ENCODE measurements at places on chromosomes 5 and 9.

GRCh38 chr5:170404398-170404797, 15.2 kb upstream of the KCNMB1 start:
- no peaks in the 10 kb centered on the region for H3K36me3 ChIP-seq
- no peak overlapping the region for H3K27ac ChIP-seq
- no peaks in the 10 kb centered on the region for H3K27me3 ChIP-seq
- H3K4me1 ChIP-seq, result peaks cover 3% of the 10 kb centered on the region
- DNase-seq, result peak; percentile 74

DNA sequence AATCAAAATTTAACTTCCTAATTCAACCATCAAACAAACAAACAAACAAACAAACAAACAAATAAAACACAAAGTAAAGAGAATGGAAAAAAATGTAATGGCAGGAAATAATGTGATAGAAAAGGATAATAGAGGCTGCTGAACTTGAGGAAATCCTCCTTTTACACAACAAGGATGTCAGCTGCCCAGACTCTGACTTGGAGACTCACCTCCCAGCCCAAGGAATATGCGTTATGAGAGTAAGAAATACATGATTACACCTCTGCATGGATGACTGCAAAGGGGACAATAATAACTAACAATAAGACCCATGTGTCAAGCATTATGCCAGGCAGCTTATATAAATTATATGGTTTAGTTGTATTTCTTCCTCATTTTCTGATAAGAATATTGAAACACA, 46.6 kb upstream of the JAK2 start:
- H3K27ac ChIP-seq, result no peak overlapping the region
- DNase-seq, result no peak
- no peaks in the 10 kb centered on the region for H3K27me3 ChIP-seq

- no peaks in the 10 kb centered on the region for H3K4me1 ChIP-seq
- H3K27ac ChIP-seq, result no peak overlapping the region
- H3K27me3 ChIP-seq, result no peaks in the 10 kb centered on the region
- no peaks in the 10 kb centered on the region for H3K36me3 ChIP-seq
These were observed 18.5 kb upstream of the GNE start for GRCh38 chr9:36276781-36277181.

- DNase-seq, result no peak
- H3K4me1 ChIP-seq, result peaks cover 9% of the 10 kb centered on the region
- H3K27ac ChIP-seq, result no peak overlapping the region
- H3K36me3 ChIP-seq, result no peaks in the 10 kb centered on the region
These were observed 25.4 kb upstream of the WWC1 start for GRCh38 chr5:168266016-168266415.

DNA sequence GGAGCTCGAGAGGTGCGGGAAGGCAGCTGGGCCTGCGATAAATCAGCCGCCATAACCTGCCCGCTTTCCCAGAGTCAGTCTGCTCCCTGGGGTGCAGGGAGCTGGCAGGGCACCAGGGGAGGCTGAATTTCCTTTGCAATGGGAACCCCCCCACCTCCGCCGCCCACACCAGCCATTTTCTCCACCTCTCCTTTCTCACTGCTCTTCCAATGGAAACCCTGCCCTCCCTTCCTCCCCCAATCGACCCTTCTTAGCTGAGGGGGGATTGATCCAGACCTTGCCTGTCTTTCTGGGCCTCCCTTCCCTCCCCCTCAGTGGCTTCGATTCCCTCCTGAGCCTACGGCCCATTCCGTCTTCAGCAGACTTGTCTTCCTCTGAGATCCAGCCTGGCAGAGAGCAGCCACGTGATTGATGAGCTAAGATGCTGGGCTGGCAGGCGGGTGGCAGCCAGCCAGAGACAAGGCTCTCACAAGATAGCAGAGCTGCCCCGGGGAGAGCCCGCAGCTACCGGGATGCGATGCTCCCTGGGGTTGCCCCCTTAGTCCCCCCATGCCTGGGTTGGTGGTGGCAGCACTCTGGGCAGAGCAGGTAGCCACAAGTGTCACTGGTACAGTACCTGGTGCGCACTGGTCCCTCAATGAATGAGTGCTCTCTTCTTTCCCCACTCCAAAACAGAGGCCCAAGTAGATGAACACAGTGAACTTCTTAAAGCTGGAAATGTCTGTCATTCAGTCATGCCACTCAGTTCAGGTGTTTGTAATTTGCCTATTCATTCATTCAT, 53.7 kb upstream of the FABP6 start:
- H3K27ac ChIP-seq, result no peak overlapping the region
- H3K4me1 ChIP-seq, result no peaks in the 10 kb centered on the region
- no peak for DNase-seq
- no peak overlapping the region for H3K4me3 ChIP-seq

- H3K4me1 ChIP-seq, result no peaks in the 10 kb centered on the region
- no peaks in the 10 kb centered on the region for H3K27me3 ChIP-seq
- no peaks in the 10 kb centered on the region for H3K36me3 ChIP-seq
- DNase-seq, result no peak
These were observed 54.7 kb upstream of the TSLP start for GRCh38 chr5:111016801-111017200.

GRCh38 chr5:78640662-78641474, 7.7 kb downstream of the LHFPL2 start:
- no peak overlapping the region for H3K27ac ChIP-seq
- H3K27me3 ChIP-seq, result no peaks in the 10 kb centered on the region
- no peak overlapping the region for H3K4me3 ChIP-seq
- no peaks in the 10 kb centered on the region for H3K36me3 ChIP-seq
- peaks cover 18% of the 10 kb centered on the region for H3K4me1 ChIP-seq

DNA sequence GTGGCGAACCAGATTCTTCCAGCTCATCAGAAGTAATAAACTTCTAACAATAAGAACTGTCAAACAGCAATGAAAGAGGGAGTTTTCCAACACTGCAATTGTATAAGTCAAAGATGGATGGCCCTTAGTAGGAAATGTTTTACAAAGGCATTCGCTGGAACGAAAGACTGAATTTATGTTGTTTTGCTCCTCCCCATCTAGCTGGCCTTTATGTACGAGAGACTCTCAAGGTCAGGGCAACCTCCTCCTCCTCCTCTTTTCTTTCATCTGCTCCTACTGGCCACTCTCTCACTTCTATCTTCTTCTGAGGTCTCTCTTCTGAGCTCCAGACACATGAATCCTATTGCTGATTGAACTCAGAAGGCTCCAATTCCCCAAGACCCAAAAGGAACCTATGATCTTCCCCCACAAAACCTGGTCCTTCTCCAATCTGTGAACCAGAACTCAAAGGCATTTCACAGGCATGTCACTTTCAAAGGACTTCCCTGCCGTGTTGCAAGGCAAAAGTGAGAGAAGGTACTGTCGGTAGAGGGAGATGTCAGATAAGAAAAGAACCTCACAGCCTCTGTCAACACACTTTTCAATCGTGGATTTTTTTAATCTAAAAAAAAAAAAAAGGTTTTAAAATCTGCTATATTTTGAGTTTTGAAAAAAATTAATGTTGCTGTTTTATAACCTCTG, 28.5 kb upstream of the PUM3 start:
- H3K4me3 ChIP-seq, result no peak overlapping the region
- no peaks in the 10 kb centered on the region for H3K4me1 ChIP-seq
- H3K27me3 ChIP-seq, result no peaks in the 10 kb centered on the region
- no peak overlapping the region for H3K27ac ChIP-seq
- H3K36me3 ChIP-seq, result no peaks in the 10 kb centered on the region

GRCh38 chr5:122492675-122493074, 180.6 kb downstream of the SNCAIP start:
- H3K36me3 ChIP-seq, result no peaks in the 10 kb centered on the region
- DNase-seq, result peak; percentile 68
- H3K4me3 ChIP-seq, result no peak overlapping the region
- H3K27ac ChIP-seq, result no peak overlapping the region
- H3K27me3 ChIP-seq, result no peaks in the 10 kb centered on the region

- no peak for DNase-seq
- no peaks in the 10 kb centered on the region for H3K27me3 ChIP-seq
- H3K4me1 ChIP-seq, result no peaks in the 10 kb centered on the region
These were observed 39.6 kb upstream of the CEP72 start for GRCh38 chr5:572398-573019.

GRCh38 chr9:17462869-17463464, 115.9 kb upstream of the SH3GL2 start:
- no peaks in the 10 kb centered on the region for H3K4me1 ChIP-seq
- no peak overlapping the region for H3K27ac ChIP-seq
- DNase-seq, result peak; percentile 40
- no peaks in the 10 kb centered on the region for H3K36me3 ChIP-seq
